ENCODE measurements at places on chromosomes 7 and 10.
A peak's percentile ranks its signal among the peaks of the same experiment; 100 is the strongest.

DNA sequence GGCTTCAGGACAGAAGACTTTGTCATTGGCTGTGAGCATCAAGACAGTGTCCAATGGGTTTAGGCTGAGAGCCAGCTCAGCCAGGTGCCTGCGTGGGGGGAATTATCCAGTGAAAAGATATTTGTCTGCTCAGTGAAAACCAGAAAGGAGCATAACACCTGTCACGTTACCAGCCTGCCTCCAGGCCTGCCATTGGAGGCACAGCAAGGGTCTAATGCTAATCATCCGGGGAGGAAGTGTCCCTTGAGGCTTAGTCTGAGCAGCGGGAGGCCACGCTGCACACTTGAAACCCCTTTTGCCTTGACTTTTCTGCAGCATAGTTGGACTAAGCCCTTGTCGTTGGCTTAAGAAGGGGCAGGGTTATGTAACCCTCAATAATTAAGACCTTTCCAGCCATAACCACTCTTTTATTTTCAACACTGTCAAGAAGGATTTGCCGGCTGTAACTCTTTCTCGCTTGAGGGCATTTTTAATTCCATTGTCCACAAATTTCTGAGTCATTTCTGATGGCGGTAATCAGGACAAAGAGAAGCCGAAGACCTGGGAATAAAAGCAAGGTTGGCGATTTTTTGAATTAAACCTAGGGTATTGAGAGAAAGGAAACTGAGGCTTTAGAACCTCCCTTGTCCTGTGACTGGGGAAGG is 639.6 kb upstream of the FOXK1 start:
- DNase-seq = no peak

GRCh38 chr10:77334501-77334900 is 303.1 kb downstream of the KCNMA1 start:
- no peak for DNase-seq

DNA sequence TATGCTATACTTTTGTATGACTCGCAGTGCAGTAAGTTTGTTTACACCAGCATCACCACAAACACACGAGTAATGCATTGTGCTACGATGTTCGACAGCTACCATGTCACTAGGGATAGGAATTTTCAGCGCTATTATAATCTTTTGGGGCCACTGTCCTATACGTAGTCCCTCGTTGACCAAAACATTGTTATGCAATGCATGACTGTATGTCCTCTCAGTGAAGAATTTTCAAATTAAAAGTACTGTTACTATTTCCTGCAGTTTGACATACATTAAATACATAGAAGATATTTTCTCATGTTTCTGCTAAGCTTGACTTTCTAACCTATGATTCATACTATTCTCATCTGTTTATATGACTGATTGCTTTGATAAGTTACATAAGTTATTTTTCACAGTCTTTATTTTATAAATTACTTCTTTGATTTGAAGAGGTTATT is 203.6 kb downstream of the VTI1A start:
- no peak for DNase-seq

GRCh38 chr7:124777268-124777667 is 11.7 kb upstream of the GPR37 start:
- DNase-seq = no peak

DNA sequence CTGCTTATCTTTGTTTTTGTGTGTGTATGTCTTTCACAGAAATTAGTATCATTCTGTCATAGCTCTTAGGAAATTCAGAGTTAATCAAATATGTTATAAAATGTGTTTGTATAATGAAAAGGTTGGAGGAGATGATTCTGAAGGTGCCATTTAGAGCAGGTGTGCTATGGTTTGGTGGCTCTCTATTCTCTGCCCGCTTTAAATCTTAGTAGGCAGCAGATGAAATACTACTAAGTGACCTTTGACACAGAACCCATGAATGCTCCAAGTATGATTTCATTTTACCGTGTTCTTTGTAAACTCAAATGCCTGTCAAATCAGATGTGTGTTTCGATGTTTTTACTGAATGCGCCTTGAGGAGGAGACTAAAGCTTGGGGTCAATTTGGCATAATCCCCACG is 24.5 kb downstream of the ZEB1 start:
- DNase-seq = no peak

DNA sequence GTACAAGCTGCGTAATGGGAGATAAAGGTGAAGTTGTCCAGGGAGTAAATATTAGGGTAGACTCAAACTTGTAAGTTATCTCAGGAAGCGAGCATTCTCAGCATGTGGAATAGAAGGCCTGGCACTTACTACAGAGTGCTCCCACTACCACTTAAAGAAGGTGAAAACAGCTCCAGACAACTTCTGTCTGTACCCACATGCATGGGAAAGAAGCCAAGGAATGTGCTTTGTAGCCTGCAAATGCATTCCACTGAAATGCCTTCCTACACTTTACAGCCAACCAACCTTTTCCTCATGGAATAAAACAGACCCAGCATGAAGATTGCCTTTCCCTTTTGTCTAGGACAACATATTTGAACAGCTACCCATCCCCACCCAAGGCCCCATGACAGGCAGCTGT is 45.4 kb upstream of the NPSR1 start:
- no peak for DNase-seq

DNA sequence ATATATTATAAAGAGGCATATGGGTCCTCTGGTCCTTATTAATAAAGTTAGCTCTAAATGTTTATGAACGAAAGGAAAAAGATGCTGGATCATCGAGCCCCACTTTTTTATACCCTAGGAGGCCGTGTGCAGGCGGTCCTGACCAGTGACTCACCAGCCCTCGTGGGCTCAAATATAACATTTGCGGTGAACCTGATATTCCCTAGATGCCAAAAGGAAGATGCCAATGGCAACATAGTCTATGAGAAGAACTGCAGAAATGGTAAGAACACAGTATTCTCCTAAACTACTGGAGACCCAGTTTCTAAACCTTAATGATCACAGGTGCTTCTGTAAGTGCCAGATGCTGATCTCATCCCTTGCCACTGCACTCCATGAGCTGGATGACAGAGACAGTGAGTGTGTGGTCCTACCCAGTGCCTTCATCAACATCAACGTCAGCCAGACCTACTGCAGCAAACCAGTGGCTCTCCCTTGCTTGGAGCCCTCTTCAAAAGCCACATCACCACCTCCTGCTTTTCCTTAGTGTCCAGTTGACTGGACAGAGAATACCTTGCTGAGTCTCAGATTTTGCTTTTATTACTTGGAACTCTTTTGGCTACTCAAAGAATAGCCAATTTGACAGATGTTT is 7.6 kb downstream of the GPNMB start:
- no peak for DNase-seq

DNA sequence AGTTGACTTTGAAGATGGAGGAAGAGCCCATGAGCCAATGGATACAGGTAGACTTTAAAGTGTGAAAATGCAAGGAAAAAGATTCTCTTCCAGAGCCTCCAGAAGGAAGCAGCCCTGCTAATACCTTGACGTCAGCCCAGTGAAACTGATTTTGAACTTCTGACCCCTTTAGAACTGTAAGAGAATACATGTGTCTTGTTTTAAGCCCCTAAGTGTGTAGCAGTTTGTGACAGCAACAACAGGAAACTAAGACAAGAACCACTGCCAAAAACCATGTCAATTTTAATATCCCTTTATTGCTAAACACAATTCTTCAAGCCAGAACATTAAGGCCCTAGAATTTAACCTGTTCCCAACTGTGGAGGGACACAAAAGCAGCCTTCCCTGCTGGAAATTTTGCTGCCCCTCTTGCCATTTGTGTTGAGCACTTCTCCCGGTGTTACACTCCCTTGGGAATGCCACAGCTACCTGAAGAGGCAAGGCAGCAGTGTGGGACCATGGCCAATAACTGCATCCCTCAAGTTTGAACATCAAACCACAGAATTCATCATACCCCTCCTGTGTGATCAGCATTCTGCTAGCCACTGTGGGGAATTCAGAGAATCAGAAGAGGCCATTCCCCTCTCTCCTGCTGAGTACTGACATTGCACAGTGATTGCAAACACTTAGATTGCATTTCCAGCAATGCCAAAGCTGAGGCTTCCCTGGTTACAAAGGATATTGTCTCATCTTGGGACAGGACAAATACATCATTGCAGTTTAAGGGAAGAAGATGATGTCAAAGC is 12.3 kb upstream of the CCDC172 start:
- DNase-seq = no peak

DNA sequence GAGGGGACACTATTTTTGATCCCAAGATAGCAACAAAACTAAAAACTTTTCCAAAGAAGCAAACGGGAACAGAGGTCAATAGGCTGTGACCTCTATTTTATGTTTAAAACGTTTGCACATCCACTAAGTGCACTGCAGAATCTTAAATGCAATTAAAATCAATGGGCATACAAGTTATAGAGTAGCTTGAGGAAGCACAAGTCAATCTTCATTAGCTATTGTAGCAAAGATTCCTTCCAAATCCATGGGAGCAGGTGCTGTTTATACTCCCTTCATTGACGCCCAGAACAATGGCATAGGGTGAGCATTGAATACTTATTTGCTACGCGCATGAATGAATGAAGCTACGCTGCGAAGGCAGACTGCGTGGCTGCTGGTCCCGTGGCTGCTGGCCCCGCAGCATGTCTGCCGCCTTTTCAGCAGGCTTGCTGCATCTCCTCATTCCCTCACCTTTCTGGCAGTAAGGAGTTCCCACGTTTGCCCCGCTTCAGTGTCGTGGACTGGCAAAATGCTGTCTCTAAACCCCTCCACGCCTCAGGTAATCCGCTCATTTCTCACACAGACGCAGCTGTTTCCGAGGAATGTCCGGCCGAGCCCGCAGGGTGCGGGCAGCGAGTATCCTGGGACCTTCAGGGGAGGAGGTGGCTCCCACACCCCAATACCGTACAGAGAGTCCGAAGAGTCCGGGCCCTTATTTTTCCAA is 754 bp upstream of the PHYHIPL start:
- no peak for DNase-seq

GRCh38 chr10:18104223-18104872 is 35.9 kb upstream of the CACNB2 start:
- DNase-seq = peak; percentile 10

DNA sequence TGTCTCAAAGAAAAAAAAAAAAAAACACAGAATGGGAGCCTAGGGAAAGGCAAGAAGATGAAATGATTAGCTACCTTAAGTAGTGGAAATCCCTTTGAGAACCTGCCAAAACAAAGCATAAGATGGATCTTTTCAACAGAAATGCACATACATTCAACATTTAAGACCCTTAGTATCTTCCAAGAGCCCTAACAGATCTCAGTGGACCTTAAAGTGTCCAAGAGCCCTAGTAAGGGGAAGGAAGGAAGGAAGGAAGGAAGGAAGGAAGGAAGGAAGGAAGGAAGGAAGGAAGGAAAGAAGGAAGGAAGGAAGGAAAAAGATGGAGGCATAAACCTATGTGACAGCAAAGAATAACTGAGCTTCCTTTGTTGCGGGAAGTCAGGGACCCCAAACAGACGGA is 11.6 kb upstream of the MACROH2A2 start:
- DNase-seq = no peak

- no peak for DNase-seq
Measured at GRCh38 chr7:134632937-134633540, 13.6 kb upstream of the BPGM start.

DNA sequence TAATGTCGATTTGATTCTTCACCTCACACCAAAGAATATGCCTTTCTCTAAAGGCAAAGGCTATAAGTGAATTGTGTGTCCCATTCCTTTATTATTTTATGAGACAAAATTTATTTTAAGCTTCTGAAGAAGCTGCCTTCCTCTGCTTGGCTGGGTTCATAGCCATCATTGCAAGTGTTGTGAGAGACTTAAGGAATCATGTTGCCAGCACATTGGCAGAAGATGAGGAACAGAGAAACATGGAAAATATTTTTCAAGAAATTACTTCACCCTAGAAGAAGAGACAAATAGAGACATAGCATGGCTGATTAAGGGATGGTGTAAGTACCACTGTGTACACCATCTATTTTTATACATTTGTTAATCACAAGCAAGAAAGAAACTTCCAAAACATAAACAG is 230.1 kb upstream of the SEMA3E start:
- no peak for DNase-seq

DNA sequence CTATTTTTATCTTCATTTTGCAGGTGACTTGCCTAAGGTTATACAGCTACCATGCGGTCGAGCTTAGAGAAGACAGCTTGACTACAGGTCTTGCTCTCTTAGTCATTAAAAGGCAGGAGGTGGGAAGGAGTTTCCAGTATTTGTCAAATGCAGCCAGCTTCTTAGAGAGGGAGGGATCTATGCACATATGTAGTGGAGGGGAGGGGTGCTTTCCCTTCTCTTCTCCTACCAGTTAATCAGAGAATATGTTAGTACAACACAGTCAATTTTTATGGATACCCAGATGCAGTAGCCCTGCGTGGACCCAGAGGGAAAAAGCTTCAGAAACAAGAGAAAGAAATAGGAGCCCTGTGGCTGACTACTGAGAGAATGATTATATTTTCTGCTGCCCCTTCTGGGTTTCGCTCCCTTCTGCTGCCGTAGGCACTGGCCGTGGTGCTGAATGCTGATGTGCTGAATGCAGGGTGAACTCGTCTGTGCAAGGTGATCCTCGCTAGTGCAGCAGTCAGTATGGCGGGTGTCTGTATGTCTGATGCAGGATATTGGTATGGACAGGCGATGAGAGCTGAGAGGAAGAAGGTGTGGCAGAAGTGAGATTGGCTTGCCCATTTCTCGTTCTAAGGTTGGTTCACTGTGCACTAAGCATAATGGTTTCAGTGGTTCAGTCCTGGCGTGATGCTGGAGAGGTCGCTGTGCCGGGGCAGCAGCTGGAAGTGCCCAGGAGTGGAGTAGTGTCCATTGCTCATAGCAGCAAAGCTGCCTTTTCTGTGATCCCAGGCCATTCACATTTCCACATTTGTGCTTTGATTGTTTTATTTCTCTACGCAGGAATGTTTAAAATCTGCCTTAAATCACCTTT is 189.2 kb upstream of the PODXL start:
- peak; percentile 2 for DNase-seq

GRCh38 chr10:93006435-93007039 is 54.1 kb upstream of the CYP26C1 start:
- no peak for DNase-seq

- DNase-seq = peak; percentile 58
Measured at GRCh38 chr10:101602761-101603398, 14.8 kb downstream of the DPCD start.

Measured in stimulated activated CD4-positive, alpha-beta T cell treated with anti-CD3 and anti-CD28 coated beads, Interleukin-15, amount 100 ng/mL, for 48 hours (primary cell).